ENCODE measurements at places on chromosomes 13 and 19.

- no peak for DNase-seq
Observed at GRCh38 chr13:21686751-21687391, 16.0 kb downstream of the FGF9 start.

DNA sequence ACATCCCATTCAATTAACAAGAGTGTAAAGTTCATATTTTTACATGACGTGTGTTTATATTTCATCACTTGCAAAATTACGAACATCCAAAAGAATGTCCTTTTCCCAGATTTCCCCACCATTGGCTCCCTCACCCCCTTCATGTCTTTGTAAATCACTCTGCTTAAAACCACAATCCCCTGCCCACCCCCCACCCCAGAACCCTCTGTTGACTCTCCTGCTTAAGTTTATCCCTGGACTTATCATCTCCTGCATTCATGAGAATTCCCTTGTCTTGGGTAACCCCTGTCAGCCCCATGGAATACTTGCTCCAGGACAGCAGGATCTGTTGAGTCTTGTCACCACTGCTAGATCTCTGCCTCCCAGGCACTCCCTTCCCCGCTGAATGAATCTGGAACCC is 109.9 kb downstream of the COL4A1 start:
- DNase-seq, result no peak

DNA sequence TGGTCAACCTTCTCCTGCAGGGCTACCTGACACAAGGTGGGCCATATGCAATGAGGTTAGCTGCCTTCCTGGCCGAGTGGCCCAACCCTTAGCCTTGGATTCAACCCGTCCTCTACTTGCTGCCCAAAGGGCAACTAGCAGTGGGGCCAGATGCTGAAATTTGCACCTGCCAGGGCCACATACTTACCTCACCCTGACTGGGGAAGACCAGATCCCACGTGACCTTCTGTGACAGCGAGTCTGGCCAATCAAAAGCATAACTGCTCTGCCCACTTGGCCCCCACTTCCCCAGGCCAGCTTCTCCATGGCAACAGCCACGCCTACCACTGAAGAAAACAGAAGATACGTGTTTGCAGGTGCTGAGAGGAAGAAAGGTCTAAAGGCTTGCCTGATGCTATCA is 10.9 kb downstream of the PEG3 start:
- no peak for DNase-seq

GRCh38 chr13:30739761-30740642 is 4.7 kb downstream of the ALOX5AP start:
- DNase-seq, result peak; percentile 73

- no peak for DNase-seq
Observed at GRCh38 chr13:51828730-51829567, 16.0 kb downstream of the TMEM272 start.

DNA sequence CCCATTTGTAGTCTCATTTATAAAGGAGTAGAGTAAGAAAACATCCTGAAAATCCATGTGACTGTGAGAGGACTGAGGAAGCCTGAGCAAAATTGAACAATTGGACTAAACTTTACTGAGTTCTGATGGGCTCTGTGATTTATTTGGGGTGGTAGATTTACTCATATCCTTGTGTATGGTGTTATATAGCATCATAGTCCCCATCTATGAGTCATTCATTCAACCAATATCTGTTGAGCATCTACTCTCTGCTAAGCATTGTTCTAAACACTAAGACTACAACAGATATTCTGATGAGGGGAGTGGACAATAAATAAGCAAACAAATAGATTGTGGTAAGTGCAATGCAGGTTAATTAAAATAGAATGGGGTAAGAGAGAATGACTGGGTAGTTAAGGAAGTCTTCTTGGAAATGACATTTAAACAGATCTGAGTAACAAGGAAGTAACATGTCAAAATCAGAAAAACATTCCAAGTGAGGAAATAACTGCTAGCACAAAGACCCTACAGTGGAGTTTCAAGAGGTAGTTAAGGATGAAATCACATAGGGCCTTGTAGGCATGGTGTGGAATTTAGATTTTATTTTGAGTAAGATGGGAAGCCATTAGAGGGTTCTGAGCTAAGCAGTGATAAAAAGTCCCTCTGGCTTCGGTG is 36.3 kb upstream of the MLNR start:
- no peak for DNase-seq

DNA sequence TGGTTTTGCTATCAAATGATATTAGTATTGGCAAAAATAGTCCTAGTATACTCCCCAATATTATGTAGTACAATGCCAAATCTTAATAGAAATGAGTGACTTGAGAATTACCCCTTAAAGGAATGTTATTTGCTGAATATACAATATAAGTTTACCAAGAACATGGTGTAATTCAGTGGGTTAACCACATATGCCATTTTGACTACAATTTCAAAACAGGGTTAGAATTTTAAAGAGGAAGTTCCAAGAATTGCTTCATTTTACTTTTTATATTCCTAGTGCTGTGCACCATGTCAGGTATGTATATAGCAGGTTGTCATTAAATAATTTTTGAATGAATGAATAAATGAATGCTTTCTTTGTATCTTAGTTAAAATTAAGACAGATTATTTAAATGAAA is 66.3 kb downstream of the LMO7 start:
- DNase-seq, result no peak

DNA sequence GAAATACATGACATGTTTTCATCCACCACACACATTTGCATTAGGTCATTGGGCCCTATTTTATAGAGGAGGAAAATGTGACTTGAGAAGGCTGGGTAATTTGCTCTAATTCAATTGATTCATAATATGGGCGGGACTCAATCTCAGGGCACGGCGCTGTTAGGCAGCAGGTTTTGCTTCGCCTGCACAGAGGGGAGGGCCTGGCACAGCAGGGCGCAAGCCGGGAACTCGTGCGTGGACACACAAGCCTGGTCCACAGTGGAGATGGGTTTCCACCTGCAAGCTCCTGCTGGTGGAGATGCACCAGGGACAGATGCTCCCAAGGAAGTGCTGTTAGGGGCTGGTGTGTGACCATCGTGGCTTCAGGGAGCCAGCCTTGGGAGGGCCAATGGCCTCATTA is 58.4 kb upstream of the MTIF3 start:
- no peak for DNase-seq

- DNase-seq, result no peak
Observed at GRCh38 chr19:3669947-3670795, 30.1 kb downstream of the PIP5K1C start.

DNA sequence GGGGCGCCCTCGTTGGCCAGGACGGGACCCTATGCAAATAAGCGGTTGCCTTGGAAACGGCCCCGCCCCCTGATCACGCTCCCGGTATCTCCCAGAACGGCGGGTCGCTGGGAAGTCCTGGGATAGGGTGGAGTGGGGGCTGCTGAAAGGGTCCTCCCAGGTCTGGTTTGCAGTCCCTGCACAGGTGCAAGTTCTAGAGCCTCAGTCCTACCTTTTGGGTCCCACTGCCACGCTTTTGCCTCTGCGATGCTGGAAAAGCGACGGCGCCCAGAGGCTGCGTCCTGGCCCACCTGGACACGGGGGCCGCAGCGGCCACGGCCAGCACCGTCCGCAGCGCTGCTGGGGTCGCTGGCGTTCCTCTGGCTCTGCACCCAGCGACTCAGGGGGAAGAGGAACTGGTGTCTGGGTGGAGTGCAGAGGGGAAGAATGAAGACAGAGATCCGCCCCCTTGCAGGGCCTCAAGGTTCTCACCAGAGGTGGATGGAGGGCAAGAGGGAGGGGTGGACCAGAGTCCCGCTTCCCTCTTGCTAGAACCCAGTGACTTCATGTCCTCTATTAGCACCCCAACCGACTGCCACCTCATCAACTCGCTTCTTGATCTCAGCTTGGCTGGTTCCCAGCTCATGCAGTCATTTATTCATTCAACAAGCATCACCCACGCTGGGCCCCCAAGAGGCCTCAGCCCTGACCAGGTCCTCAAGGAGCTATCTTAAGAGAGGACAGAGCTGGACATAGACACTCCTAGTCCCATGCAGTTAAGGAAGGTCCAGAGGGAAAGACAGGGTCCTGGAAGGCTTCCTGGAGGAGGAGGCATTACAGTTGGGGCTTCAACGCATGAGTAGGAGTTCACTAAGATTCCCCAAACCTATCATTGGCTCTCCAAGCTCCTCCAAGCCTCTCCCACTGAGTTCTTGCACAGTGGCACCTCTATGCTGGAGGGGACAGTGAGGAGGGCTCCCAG is at the start of gene LRRC25:
TSS of gene LRRC25 (minus strand) at position 381 of the 961 bp plus-strand sequence. CDS start 659 bp downstream, outside the sequence.
- no peak for DNase-seq

- DNase-seq, result no peak
Observed at GRCh38 chr19:35975608-35976214, 19.3 kb upstream of the SDHAF1 start.

GRCh38 chr13:110092831-110093247 is 214.1 kb downstream of the COL4A1 start:
- DNase-seq, result no peak

DNA sequence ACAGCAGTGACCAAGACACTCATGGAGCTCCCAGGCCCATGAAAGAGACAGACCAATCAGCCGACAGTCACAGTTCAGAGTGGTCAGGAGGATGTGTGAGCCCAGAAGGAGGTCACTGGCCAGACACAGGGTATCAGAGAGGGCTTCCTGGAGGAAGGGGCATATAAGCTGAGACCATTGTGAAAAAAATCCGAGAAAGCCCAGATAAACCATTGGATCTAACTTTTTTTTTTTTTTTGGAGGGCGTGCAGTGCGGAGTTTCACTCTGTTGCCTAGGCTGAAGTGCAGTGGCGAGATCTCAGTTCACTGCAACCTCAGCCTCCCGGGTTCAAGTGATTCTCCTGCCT is 4.2 kb downstream of the ITPKC start:
- no peak for DNase-seq

DNA sequence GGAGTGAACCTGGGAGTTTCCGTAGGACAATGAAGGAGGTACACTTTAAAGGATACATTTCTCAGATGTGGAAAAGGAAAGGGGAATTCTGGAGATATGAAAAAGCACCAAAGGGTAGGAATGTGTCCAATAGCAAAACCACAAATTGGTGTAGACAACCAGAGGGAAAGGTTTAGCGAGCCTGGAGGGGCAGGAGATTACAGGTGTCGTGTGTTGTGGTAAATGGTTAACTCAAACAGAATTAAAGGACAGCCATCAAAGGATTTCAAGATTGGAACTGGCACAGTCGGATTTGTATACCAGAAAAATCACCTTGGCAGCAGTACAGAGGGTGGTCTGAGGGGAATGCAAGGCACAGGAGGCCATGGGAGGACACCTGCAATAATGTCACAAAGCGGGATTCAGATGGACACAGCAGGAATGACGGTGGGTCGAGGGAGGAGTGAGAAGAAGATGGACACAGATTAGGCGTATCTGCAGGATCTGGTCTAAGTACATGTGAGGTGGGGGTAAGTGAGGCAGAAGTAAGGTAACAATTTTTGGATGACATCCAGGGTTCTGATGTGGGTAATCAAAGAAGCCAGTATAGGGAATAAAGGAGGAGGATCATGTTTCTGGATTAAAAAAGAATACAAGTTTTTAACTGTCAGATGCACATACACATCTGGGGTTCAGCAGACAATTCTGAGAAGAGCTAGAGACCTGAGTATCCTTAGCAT is 361.6 kb downstream of the KLF12 start:
- DNase-seq, result no peak

GRCh38 chr13:77865622-77866021 is 53.0 kb downstream of the EDNRB start:
- no peak for DNase-seq

GRCh38 chr13:59416561-59416960 is 747.2 kb downstream of the DIAPH3 start:
- DNase-seq, result no peak

DNA sequence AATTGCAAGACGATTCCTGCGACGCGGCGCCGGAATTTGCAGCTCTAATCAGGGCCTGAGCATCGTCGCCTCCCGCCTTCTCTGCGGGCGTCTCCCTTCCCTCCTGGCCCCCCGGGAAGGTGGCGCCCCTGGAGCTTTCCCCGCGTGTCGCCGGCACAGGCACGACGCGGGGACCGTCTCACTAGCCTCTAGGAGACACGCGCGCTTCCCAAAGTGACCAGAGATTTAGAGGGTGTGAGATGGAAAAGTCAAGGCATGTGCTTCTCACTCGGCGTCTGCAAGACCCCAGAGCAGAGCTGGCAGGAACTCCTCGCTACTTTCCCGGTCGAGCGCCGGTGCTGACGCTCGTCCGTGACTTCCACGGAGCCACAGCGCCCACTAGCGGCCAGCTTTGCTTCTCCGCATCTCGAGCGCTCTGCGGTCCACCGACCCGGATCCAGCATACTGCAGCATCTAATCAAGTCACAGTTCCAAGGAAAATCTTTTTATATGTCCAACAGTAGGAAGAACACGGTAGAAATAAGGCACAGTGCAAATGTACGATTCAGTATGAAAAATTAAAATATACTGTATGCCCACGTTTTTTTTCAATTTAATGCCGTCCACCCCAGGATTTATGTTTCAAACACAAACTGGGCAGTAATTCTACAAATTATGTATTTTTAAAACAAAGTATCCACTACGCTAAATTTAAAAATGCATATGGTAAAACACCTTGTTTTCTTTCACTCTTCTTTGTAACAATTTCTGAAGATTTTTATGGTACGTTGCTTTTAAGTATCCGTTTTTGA is 977 bp upstream of the EFNB2 start:
- DNase-seq, result peak; percentile 96

DNA sequence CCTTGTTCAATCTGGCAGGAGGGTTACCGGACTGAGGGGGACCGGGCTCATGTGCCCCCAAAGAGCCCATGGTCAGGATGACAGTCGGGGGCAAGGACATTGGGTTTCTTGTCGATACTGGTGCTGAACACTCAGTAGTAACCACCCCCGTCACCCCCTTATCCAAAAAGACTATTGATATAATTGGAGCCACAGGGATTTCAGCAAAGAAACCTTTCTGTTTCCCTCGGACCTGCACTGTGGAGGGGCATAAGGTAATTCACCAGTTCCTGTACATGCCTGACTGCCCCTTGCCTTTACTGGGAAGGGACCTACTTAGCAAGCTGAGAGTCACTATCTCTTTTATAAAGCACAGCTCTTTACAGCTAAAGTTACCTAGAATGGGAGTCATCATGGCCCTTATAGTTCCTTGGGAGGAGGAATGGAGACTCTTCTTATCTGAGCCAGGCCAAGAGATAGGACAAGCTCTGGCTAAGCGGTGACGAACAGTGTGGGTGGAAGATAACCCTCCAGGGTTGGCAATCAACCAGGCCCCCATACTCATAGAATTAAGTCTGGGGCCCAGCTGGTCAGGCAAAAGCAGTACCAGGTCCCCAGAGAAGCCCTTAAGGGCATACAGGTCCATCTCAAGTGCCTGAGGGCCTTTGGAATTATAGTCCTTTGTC is 603.7 kb downstream of the UQCRFS1 start:
- DNase-seq, result no peak

GRCh38 chr13:68214691-68215415 is 984.7 kb upstream of the PCDH9 start:
- DNase-seq, result no peak

DNA sequence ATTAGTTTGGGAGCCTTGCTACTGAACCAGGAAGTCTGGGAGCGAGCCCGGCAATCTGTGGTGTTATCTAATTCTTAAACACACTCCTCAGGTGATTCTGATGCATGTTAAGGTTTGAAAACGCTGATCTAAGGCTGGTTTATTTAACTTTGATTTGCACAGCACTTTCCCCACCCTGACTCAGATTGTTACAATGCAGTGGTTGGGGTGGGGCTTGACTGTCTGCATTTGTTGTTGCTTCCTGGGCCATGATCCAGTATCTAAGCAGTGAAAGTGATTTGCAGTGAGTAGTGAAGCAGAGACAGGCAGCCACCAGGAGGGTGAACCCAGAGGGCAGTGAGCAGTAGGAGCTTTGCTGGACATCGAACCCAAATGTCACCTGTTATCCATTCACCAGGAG is 81.6 kb upstream of the ARGLU1 start:
- no peak for DNase-seq
